ENCODE measurements at places on chromosomes 13 and 19.

- no peak for DNase-seq
Observed at GRCh38 chr19:33653684-33654083, 31.9 kb downstream of the CHST8 start.

DNA sequence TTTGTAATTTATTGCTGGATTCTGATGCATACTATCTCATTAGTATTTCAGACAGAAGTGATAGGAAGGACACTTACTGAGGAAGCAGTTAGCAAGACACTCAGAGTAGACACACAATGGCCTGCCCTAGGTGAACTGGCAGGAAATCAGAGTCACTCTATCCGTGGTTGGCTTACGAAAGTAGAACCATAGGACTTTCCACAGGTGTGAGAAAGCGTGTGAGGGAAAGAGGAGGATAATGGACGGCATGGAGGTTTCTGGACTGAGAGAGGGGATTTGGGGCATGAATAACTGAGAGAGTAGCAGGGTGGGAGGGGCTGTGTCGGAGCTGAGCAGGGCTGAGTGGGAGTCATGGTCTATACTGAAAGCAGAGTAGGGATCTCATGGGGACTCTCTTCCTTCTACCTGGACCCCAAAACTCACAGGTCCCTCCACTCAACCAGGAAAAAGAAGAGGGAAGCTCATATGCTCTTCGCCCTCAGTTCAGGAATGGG is 18.7 kb upstream of the EID2 start:
- no peak for DNase-seq

DNA sequence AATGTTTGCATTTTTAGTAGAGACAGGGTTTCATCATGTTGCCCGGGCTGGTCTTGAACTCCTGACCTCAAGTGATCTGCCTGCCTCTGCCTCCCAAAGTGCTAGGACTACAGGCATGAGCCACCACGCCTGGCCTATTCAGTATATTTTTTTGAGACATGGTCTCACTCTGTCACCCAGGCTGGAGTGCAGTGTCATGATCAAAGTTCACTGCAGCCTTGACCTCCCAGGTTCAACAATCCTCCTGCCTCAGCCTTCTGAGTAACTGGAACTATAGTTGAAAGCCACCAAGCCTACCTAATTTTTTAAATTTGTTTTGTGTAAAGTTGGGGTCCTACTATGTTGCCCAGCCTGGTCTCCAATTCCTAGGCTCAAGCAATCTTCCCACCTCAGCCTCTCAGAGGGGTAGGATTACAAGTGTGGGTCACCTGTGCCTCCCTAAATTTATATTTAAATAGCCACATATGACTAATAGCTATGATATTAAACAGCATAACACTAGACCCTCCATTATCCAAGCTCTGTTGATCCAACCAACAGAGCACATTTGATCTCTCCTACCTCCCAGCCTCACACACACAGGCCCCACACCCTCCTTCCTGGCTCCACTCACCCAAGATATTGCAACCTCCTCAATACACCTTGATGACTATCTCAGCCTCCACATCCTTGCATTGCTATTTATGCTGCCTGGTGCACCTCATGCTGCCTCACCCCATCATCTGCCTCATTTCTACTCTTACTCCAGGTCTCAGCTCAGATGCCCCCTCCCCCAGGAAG is 2.1 kb upstream of the CEACAM19 start:
- DNase-seq = no peak

DNA sequence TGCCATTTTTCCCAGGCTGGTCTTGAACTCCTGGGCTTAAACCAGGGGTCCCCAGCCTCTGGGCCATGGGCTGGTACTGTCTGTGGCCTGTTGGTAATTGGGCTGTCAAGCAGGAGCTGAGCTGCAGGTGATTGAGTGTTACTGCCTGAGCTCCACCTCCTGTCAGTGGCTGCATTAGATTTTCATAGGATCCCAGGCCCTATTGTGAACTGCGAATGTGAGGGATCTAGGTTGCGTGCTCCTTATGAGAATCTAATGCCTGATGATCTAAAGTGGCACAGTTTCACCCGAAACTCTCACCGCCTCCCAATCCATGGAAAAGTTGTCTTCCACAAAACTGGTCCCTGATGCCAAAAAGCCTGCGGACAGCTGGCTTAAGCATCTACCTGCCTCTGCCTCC is 16.6 kb upstream of the ZNF536 start:
- DNase-seq = no peak

DNA sequence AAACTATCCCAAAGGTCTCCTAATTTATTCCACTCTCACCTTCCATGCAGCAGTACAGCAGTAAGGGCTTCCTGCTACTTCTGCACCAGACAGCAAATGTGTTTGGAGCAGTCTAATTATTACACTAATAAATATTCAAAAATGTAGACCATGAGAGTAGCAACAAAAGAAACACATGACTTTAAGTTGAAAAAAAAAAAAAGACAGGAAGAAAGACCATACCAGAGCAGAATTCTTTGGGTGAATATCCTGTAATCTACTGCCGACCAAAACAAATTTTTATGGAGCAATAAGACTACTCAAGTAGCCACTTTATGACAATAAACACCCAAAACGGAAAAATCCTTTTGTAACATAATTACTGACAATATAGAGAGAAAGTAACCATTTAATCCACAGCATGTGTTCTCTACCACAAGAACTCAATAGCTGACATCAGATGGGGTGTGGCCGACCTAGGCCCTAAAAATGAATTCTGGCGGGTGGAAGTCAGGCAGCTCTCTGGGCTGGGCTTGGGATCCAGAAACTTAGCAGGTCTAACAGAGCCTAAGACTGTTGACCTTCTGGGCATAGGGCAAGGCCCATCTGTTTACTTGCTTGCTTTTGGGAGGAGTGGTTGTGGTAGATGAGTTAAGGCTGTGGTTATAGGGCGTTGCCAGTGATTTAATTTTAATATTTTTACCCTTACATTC is 4.6 kb downstream of the KLF12 start:
- no peak for DNase-seq

GRCh38 chr13:59865398-59865797 is 298.3 kb downstream of the DIAPH3 start:
- DNase-seq = no peak

DNA sequence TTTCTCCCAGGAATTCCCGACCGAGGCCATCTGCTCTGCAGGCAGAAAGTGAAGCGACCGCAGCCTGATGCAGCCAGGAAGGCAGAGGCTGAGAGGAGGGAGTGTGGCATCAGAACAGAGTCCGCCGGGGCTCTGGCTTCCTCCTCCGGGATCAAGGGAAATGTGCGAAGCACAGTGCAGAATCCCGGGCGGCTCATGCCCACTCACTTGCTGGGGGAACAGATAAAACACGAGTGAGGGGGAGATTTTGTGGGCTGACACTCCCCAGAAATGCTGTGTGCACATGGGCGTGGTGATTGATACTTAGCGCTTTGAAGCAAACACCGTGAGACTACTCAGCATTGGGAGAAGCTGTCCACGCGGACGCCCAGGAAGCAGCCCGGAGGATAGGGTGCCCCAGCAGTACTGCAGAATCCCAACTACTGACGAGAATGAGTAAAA is 75.3 kb upstream of the POMP start:
- no peak for DNase-seq

GRCh38 chr19:56966225-56966696 is 125.7 kb upstream of the PEG3 start:
- no peak for DNase-seq

GRCh38 chr13:47251771-47252170 is 354.9 kb upstream of the HTR2A start:
- DNase-seq = no peak

- no peak for DNase-seq
Observed at GRCh38 chr13:95250961-95251360, 50.3 kb downstream of the ABCC4 start.

DNA sequence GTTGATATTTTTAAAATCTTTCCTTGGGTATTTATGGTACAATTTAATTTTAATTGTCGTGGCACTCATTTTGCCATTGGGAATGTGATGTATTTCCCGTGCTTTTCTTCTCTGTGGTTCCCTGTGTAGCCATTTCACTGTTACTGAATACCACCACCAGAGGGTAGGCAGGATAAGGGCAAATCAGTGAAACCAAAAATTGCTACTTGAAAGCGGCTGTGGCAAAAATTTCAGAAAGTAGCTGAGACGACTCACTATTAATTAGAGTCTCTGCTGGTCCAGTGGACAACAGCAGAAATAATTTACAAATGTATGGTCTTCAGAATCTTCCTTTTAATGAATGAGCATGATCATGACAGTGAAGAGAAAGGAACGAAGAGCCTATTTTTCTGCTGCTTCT is 34.4 kb upstream of the MIR17HG start:
- no peak for DNase-seq

GRCh38 chr19:34313188-34313587 is 51.8 kb upstream of the GPI start:
- DNase-seq = no peak
